ENCODE measurements at places on chromosomes 7 and 10. TPM values are rescaled to one million over a fixed set of nuclear protein-coding genes. Genes with fewer than 3 reads are reported as not detected.

DNA sequence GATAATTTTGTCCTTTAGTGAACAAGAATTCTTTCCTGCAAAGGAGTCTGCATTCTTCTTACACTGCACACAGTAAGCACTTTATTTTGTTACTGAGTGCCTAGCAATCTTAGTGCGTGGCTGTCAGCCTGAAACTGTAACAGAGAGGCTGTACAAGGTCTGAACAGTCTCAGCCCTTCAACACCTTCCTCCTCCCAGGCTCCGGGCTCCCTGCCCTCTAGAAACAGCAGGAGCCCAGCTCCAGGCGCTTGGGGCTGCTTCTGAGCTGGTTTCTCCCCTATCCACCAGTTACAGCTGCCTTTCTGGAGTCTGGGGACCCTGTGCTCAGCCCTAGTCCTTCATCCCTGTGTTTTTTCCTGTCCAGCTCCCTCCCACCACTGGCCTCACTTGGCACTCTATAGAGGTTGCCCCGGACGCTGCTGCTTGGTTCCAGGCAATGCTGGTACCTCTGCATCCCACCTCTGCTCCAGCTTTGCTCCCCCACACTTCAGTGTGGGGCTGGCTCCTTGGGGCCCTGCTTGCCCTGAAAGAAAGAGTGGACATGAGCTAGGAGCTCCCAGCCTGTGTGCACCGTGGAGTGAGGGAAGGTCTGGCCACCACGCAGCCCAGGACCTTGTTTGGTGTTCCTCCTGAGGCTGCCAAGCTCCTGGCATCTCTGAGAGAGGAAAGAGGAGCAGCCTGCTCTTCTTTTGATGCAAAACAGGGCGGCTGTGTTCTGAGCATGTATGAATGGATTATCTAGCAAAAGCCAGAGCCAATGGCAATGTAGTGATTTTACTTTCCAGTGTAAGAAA, 251.2 kb upstream of the GRB10 start:
- no peaks in the 10 kb centered on the region for H3K4me1 ChIP-seq
- no peak overlapping the region for H3K4me3 ChIP-seq
- H3K27me3 ChIP-seq: no peaks in the 10 kb centered on the region
- no peak overlapping the region for H3K27ac ChIP-seq

The TAS2R41 gene
- total RNA-seq: 0.24 TPM

The DYNC1I1 gene
- 2.5 TPM for total RNA-seq

DNA sequence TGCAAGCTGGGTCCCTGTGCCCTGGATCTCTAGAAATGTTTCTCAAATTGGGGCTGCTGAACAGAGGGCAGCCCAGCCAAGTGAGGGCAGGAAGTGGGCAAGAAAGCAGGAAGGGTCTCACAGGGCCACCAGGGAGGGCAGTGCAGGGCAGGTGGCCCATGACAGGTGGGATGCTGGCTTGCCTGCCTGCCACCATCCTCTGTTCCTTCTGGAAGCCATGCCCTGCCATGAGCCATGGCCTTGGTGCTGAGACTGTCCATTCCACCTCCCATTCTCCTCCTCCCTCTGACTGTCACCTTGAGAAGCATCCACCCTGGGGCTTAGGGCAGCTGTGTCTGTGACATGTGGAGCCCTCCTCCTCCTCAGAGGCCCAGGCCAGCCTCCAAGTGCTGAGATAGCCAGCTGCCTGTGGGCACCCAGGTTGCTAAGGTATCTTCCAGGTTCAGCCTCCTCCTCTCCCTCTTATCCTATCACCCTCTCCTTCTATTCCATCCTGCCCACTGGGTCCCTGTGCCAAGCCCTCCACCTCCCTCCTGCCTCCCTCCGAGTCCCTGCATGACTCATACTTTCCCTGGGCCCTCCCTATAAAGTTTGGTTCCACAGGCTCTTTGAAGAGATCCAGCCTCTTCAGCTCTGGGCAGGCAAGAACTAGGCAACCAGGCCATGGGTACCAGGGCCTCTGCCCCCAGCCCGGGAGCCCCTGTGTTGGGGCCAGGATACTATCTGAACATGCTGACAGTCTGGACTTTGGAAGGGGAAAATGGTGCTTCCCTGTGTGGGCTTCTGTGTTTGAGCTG, 1.3 kb downstream of the VSIR start:
- H3K27me3 ChIP-seq: peaks cover 6% of the 10 kb centered on the region
- H3K36me3 ChIP-seq: no peaks in the 10 kb centered on the region
- peak overlapping the region; percentile 61 for H3K4me3 ChIP-seq
- H3K27ac ChIP-seq: peak overlapping the region; percentile 58

The PRKCQ gene
- total RNA-seq: 55.2 TPM

The FAM53B gene
- 57.6 TPM for total RNA-seq

The CHST3 gene
- total RNA-seq: 5.9 TPM

The TRIM50 gene
- 0.09 TPM for total RNA-seq

The CHAT gene
- 0.09 TPM for total RNA-seq

The AKR1C8 gene
- total RNA-seq: 0.09 TPM

GRCh38 chr7:15016766-15017165, 114.2 kb upstream of the DGKB start:
- no peak overlapping the region for H3K27ac ChIP-seq
- H3K4me3 ChIP-seq: no peak overlapping the region
- no peaks in the 10 kb centered on the region for H3K36me3 ChIP-seq
- H3K27me3 ChIP-seq: no peaks in the 10 kb centered on the region

The PPP1R17 gene
- 0.14 TPM for total RNA-seq

DNA sequence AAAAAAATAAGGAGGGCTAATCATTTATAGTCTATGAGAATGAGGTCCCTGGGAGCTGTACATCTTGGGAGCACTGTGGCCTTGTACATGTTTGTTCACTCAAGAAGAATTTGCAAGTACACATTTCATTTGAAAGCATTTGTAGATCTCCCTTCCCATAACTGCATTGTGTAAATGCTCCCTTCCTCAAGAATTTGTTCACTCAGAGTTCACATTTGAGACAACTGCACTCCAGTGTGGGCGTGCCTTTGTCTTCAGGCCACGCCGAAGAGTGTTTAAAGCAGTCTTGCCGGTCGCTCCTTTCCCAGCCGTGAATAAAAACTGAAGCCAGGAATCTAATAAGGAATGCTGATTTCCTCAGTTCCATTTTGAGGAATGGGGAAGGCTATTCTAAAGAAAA, 291.1 kb upstream of the LYZL1 start:
- no peaks in the 10 kb centered on the region for H3K27me3 ChIP-seq
- H3K36me3 ChIP-seq: no peaks in the 10 kb centered on the region
- no peak overlapping the region for H3K4me3 ChIP-seq
- no peaks in the 10 kb centered on the region for H3K4me1 ChIP-seq

DNA sequence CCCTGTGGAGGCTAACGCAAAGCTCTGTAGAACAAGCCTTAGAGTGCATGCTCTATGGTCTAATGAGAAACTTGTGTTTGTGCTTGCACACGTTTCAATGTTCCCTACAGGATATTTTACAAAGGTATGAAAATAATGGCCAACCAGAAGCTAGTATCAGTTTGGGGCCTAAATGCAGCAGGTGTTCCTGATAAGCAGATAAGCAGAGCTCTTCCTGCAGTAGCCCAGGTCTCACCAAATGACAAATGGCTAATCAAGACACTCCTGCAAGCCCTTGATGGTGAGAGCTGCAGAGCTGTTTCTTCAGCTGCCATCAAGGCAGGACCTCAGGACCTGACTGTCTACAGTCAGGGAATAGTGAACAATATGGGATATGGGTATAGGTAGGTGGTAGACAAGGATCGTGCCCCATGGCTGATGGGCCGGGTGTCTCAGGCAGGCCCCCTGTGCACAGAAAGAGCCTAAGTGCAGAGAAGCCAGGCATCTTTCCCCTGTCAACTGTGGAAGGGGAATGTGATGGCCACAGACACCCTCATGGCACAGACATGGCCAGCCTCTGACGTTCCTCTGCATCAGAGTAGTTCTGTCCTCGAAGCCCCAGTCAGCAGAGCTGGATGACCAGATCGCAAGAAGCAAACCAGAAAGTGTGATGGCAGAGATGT, 23.2 kb upstream of the RASSF4 start:
- H3K4me3 ChIP-seq: no peak overlapping the region
- no peak for DNase-seq
- peaks cover 45% of the 10 kb centered on the region for H3K4me1 ChIP-seq
- no peaks in the 10 kb centered on the region for H3K27me3 ChIP-seq
- no peaks in the 10 kb centered on the region for H3K36me3 ChIP-seq
- no peak overlapping the region for H3K27ac ChIP-seq

The TMEM184A gene
- total RNA-seq: 0.47 TPM

DNA sequence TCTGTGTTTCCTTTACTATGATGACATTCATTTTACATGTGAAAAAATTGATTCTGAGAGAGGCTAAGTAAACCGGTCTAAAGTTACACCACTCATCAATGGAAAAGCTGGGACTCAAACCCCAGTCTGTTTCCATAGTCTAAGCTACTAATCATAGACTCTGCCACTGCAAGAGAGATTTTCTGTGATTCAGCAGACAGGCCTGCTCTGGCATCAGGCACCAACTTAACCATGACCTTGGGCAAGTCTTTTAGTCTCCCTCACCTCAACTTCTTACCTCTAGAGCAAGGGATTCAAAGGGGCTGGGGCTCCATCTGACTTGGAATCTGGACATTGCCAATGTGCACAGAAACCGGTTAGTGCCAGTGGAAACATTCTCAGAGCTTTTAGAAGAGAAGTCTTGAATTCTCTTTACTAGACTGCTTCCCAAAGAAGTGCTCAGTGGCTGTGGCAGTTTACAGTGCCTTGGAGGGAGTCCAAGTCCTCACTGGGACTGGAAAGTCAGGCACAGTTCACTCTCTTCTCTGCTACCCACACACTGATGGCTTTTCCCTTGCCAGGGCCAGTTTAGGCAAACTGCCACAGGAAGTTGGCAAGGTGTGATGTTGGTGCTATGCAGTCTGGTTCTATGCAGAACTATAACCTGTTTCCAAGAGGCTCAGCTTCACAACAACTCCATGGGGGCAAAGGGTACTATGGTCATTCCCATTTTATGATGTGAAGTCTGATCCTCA, 4.5 kb upstream of the BLNK start:
- no peaks in the 10 kb centered on the region for H3K36me3 ChIP-seq
- H3K27ac ChIP-seq: no peak overlapping the region
- DNase-seq: no peak
- no peaks in the 10 kb centered on the region for H3K4me1 ChIP-seq
- no peak overlapping the region for H3K4me3 ChIP-seq
- no peaks in the 10 kb centered on the region for H3K27me3 ChIP-seq

The HELLS gene
- total RNA-seq: 46.0 TPM

DNA sequence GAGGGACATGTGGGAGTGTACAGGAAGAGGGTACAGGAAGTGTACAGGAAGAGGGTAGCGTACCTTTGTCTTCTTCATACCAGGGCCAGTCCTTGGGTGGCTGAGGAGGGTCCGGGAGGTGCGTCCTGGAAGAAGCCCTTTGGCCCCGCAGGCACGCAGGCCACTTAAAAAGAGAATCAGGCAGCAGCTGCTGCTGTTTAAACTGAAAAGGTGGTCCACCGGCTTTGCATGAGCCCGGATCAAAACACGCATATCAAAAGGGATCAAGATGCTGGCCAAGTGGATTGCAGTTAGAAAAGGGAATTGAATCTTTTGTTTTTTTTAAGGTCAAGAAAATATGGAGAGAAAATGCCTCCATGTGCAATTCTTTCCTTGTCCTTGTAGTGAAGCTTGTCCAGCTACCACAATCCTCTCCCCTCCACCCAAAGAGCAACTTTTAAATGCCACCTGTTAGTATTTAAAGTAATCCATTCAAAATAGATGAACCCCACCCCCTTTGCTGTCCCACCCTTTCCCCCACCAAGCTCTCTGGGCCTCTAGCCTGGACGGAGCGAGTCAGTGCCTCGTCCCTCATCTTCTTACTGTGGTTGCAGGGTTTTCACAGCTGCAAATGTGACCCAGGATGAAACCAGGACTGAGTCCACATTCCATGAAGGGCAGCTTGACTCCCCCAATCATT, 142.8 kb downstream of the GLCCI1 start:
- DNase-seq: no peak
- peaks cover 22% of the 10 kb centered on the region for H3K4me1 ChIP-seq
- H3K27ac ChIP-seq: no peak overlapping the region
- H3K27me3 ChIP-seq: no peaks in the 10 kb centered on the region
- H3K36me3 ChIP-seq: no peaks in the 10 kb centered on the region

GRCh38 chr7:157693521-157694375, 356.9 kb downstream of the DNAJB6 start:
- no peak overlapping the region for H3K4me3 ChIP-seq
- H3K27me3 ChIP-seq: peaks cover 69% of the 10 kb centered on the region
- H3K27ac ChIP-seq: no peak overlapping the region

DNA sequence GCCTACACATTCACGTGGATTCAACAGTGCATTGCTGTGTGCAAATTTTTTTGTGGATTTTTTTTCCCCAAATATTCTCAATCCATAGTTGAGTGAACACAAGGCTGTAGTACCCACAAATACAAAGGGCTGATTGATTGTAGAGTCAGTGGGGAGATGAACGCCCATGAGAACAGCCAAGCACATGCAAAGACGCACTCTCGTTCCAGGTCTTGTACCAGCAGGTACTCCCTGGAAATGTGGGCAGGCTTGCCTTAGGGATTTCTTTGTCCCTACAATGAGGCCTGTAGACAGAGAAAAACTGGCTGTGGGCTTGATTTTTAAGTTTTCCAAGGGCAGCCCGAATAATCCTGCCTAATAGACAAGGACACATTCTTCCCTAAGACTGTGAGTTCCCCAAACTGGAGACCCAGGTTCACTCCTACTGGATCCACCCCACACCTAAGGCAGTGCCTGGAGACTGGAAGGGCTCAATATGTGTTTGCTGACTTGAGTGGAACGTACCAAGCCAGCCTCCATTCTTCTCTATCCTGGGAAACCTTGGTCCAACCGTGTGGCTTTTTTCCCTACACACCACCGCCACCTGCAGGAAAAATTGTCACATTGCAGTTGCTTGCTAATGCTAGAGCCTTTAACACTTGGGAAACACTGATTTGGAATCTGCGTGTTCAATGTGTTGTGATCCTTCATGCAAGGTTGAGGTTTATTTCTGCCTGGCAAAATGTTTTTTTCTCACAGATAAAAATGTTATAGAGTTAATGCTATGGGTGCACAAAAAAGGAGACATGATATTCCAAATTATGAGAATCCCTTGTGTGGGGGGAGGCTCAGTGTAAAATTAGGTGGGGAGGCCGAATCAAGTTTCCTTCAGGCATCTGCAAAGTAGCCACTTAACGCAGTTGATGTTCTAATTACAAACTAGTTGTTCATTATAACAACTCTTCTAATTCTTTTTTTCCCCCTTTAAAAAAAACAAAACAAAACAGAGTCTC, 49.3 kb downstream of the PPP1R17 start:
- no peaks in the 10 kb centered on the region for H3K27me3 ChIP-seq
- H3K36me3 ChIP-seq: no peaks in the 10 kb centered on the region
- H3K27ac ChIP-seq: no peak overlapping the region

DNA sequence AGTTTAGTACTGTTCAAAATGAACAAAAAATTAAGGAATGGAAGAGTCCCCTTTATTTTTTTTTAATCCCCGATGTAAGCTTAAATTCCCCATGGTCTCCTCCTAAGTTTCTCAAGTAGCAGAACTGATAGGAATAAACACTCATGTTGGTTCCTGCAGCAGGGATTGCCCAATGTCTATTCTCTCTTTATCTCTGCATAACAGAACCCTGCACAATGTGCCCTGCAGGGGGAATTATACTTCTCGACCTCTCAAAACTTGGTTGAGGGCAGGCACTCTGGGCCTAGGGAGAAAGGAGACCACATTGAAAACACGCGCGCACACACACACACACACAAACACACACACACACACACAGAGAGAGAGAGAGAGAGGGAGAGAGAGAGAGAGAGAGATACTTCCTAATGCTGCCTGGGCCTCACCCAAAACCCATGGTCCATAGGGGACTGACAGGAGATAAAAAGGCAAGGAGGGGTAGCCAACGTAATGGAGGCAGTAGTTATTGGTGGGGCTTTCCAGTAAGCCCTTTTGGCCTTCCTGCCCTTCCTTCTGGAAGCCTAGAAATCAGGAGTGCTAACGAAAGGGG, 22.7 kb downstream of the JAZF1 start:
- H3K4me3 ChIP-seq: no peak overlapping the region
- no peaks in the 10 kb centered on the region for H3K27me3 ChIP-seq
- peaks cover 5% of the 10 kb centered on the region for H3K4me1 ChIP-seq
- H3K27ac ChIP-seq: no peak overlapping the region

Measured in thymus (tissue), 14 donors.